Right lobe of liver (tissue), 6 donors: ENCODE measurements at places on chromosomes 12 and 14.

DNA sequence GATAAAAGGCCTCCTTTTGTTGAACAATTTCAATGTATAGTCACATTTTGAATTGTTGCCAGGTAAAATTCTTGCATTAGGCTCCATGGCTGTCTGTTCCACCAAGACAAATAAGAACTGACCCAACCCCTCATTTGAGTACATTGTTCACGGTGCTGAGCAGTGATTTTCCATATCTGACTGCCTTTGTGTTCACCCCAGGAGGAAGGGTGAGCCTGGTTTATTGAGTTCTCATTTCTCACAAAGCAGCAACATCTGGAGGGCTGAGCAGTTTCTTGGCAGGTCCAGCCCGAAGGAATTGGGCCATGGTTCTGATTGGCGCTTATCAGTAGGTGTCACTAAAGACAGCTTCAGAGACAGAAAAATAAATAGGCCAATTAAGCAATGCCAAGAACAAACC, 149.1 kb downstream of the BMP4 start:
- no peak for DNase-seq

- DNase-seq: no peak
Measured at GRCh38 chr12:69840727-69841126, 15.7 kb downstream of the MYRFL start.

DNA sequence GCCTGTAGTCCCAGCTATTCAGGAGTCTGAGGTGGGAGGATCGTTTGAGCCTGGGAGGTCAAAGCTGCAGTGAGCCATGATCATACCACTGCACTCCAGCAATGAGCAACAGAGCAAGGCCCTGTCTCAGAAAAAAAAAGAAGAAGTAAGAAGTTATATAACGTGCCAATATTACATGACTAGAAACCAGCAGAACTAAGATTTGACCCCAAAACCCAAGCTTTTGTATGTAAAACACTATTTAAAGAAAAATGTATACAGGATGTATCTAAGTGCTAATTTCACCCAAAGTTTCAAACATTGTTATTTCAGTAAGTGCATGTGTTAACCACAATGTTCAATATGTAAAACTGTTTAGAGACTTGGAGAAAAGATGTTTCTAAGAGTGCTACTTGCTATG, 94.7 kb downstream of the SLC5A8 start:
- DNase-seq: no peak

DNA sequence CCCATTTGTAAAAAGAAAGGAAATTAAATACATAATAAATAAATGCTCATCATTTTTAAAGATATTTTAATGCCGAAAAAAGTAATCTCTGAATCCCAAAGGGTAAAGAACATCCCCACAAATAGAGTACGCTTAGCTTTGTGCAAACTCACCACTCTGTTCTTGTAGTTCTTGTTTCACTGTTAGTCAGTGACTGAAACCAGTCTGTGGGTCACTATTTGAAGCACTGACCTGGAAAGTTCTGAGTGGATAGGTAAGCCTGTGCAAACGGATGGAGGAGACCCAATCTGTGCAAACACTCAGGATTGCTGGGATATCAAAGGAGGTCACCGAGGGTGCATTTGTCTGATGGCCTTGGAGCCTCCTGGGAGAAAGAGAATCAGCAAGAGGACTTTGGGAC, 68.1 kb upstream of the TSPAN11 start:
- no peak for DNase-seq

- no peak for DNase-seq
Measured at GRCh38 chr12:18807714-18808113, 69.8 kb downstream of the CAPZA3 start.

- DNase-seq: no peak
Measured at GRCh38 chr12:6469609-6470374, 685 bp downstream of the VAMP1 start.

- DNase-seq: no peak
Measured at GRCh38 chr14:58107947-58108552, 44.0 kb downstream of the ARMH4 start.
